ENCODE measurements at places on chromosomes 11 and 22.

DNA sequence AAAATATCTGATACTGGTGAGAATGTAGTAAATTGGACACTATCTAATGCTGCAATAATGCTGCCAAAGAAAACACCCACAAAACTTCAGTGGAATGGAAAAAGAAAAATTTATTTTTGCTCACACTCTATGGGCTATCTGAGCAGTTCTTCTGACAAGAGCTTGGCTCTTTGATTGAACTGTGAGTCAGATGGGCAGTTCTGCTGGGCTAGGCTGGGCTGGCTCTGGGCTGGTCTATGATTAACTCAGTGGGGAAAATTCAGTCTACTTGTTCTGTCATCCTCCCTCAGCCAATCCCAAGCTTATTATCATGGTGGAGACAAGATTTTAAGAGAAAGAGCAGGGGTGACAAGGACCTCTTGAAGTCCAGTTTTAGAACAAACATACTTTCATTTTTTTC is 1404.8 kb downstream of the LRRC4C start:
- no peak for DNase-seq

DNA sequence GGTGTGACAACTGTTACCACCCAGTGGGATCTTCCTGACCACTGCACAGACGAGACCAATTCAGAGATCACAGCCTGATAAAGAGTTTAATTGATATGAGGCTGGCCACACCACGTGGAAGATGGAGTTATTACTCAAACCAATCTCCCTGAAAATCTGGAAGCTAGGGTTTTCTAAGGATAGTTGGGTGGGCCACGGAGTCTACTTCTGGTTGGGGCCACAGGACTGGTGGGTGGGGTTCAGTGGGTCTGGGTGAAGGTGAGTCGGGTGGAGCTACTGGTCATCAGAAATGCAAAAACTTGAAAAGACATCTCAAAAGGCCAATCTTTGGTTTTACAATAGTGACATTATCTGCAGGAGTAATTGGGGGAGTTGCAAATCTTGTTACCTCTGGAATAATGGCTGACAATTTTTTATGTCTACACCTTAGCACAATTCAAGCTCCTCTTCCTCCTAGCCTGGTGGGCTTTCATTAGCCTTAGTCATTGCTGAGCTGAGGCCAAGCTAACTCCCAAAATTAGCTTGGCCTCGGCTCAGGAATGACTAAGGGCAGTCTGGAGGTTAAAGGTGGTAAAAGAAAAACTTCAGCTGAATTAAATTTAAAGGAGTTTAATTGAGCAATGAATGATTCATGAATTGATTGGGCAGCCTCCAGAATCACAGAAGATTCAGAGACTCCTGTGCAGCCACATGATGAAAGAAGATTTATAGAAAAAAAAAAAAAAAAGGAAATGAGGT is 13.1 kb downstream of the C11orf96 start:
- no peak for DNase-seq

- DNase-seq = no peak
Measured at GRCh38 chr11:79392161-79392560, 48.7 kb downstream of the TENM4 start.

- no peak for DNase-seq
Measured at GRCh38 chr11:87892291-87892690, 283.0 kb downstream of the RAB38 start.

DNA sequence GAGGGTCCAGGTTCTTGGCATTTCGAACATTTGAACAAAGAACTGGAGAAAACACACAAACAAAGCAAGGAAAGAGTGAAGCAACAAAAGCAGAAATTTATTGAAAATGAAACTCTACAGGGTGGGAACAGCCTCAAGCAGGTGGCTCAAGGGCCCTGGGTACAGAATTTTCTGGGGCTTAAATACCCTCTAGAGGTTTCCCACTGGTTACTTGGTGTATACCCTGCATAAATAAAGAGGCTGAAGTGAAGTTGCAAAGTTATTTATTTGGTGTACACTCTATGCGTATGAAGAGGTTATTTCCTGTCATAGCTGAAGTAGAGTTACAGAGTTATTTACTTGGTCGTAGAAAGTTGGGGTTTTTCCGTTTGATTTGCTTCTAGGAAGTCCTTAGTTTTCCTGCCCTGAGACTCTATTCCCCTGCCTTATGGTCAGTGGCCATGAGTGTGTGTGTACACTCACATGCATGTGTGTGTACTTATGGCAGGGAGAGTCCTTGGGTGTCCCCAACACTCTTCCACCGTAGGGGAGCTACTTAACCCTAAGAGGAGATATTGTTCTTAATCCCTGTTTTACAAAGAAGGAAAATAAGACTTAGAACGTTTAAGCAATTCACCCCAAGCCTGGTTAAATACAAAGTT is 5.6 kb upstream of the SMCO4 start:
- DNase-seq = no peak

DNA sequence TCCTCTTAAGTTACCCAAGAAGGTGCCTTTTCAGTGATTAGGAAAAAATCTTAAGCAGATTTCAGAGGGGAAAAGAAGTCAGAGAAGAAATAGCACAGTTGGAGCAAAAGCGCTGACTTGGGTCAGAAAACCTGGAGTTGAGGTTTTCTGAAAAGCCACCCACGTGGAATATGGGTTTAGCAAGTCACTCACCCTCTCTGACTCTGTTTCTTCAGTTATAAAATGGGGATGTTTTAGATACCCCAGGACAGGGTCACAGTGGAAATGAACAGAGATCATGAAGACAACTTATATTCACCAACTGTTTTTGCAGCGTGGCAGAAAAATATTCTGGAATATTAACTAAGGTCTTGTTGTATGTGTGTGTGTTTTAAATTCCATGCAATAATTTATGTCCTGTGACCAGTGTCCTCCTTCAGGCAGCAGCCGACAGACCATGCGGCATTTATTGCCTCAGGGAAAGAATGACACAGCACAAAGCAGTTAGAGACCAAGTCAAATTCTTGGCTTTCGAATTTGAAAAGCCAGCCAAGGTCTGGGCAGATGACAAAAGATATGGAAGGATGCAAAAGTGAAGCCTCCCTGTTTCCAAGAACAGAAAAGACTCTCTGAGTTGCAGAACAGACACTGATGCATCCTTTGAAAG is 119.9 kb downstream of the MIAT start:
- no peak for DNase-seq

DNA sequence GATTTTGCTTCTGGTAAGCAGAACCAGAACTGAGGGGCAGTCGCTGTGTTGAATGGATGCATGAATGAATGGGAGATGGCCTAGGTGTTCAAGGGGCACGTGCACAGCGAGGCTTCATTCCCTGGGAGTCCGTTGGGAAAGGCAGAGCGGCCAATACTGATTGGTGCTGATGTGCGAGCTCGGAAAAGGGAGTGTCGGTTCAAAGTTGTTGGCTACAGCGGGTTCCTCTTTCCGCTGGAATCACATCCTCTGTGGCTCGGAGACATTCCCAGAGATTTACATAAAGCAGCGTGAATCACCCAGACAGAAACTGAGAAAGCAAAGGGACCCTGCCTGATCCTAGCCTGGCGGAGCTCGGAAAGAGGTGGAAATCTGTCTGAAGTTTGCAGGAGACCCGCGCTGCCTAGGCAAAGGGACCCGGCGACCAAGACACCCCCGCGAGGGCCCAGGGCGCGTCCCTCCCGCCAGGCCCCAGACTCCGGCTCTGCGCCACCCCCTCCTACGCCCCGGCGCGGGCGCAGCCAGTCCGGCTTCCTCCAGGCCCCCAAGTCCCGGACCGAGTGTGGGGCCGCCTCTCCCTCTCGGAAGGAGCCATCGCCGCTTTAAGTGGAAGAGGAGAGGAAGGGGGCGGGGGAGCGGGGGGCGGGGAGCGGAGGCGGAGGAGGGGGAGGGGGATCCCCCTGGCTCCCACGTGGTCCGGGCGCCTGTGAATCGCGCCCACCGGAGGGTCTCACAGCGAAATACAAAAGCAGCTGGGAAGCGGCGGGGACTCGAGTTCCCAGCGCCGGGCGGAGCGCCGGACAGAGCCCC is at the start of gene FJX1:
Gene FJX1 (plus strand): TSS at position 774 of the 810 bp plus-strand sequence. CDS start 177 bp downstream, outside the sequence.
- DNase-seq = no peak

Data from stimulated activated CD4-positive, alpha-beta T cell treated with anti-CD3 and anti-CD28 coated beads, TNF-alpha, amount 100 ng/mL, for 24 hours (primary cell).